Right atrium auricular region (tissue), 2 donors: ENCODE measurements at places on chromosomes 2 and 18. TPM values are rescaled to one million over a fixed set of nuclear protein-coding genes. Genes with fewer than 3 reads are reported as not detected.
A peak's percentile ranks its signal among the peaks of the same experiment; 100 is the strongest.

DNA sequence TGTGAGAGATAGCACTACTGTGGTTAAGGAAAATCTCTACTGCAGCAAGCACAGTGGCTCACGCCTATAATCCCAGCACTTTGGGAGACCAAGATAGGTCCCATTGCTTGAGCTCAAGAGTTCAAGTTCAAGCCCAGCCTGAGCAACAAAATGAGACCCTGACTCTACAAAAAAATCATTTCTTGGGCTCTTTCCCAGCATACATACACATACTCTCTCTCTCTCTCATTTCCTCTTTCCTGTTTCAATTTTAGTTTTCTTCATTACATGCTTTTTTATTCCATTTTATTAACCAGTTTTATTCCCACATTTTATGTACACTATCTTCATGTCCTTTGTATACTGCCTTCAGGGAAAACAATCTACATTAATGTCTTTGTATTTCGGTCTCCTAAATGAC is 14.6 kb downstream of the WDR33 start:
- no peak for DNase-seq

DNA sequence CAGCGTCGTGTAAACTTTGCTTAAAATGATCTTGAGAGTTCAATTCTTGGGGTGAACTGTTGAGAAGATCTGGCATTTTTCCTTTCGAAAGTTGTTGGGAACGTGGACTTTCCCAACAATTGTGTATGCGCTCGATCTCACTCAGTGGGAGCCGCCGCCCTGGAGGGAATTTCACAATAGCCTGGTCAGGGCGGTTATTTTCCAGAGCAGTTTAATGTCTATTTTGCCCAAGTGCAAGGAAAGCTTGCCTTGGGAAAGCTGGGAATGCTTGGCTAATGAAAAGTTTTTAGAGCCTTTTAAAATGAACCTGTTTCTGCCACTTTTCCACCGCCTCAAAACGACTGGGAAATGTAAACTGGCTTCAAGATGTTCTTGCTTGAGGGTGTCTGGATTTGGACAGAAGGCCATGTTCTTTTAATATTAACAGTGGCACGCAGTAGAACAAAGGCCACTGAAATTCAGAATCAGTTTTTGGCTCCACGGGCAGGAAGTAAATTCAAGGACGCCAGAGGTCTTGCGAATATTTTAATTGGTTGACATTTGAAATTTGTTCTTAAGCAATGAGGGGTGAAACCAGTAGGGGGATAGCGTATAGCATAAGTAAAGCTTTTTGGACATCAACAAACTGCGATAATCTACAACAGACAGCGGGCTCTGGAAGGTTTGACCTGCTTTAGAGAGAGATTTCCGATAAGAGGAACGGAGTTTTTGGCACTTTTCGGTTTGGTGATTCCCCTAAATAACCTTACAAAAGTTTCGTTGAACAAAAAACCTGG is 1.2 kb downstream of the CFLAR start:
- DNase-seq: peak; percentile 89

Gene TMEM37
- 5.4 TPM for total RNA-seq

Gene REG1B
- total RNA-seq: not detected

GRCh38 chr2:170818036-170818751 is 1.5 kb downstream of the GAD1 start:
- DNase-seq: no peak

Gene UGT1A8
- not detected for total RNA-seq

DNA sequence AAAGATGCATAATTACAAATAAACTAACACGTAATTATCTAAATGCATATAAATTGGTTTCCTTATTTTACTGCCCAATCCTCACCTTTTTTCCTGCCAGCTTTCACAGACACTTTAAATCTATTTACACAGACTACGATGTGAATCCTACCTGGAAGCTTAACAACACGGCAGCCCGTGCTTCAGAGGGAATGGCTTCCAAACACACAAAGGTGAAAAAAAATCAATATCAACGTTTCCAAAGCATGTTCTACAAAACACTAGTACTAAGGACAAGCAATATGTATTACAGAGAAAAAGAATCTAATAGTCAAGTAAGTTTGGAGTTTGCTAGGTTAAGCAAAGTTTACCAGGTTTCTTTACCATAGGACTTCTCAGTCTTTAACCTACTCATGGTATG is 4.4 kb downstream of the MAP4K3 start:
- no peak for DNase-seq

Gene TAF4B
- 3.1 TPM for total RNA-seq

DNA sequence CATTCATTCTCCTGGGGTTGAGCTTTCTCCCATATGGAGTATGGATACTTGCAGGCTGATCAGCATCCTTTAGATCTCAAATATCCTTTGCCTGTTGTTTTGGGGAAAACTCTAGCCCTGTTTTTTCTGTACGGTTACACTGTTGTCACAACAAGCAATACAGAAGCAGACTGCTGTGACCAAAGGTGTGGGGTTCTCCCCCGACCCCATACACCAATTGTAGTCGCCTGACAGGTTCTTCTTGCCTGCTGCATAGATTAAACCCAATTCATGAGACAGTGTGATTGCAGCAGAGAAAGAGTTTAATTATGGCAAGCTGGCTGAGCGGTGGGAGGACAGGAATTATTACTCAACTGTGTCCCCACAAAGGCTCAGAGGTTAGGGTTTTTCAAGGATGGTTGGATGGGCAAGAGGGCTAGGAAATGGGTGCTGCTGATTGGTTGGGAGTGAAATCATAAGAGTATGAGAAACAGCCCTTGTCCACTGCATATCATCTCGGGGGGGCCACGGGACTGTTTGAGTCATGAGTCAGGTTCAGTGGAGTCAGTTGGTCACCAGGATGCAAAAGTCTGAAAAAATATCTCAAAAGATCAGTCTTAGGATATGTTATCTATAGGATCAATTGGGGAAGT is 40.6 kb downstream of the ITGB1BP1 start:
- DNase-seq: no peak

DNA sequence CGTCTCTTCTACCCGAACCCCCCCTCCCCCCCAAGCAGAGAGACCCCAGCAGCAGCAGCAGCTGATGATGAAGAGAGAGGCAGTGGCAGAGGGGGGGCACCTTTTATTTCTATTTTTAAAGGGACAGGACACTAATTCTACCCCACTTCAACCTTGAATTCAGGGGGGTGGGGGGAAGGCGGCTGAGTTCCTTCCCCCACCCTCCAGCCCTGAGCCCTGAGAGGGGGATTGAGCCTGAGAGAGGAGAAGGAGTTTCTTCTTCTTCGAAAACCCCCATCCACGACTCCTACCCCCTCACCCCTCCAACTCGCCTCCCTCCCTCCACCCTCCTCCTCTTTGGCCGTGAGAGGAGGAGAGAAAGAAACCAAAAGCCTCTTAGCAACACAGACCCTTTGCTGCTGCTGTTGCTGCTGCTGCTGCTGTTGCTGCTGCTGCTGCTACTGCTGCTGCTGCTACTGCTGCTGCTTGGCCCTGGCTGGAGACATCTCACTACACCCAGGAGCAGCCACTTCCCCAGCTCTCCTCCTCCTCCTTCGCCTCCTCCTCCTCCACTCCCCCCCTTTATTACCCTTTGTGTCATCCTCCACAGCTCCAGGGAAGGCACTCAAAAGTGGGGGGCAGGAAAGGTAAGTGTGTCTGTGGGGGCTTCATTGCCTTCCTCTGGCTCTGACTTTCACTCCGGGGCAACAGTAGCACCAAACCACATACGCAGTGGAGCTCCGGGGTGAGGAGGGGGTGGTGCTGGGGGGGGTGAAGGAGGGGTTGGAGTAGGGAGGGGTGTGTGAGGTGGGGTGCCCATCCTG is at the start of gene MBD5:
Gene MBD5, plus strand, starts transcription at position 33 of the 803 bp plus-strand sequence.
- no peak for DNase-seq

GRCh38 chr2:20081841-20082240 is 30.4 kb upstream of the LAPTM4A start:
- DNase-seq: no peak

- DNase-seq: no peak
Observed at GRCh38 chr2:24199968-24200590, 25.2 kb downstream of the FAM228A start.

Gene MC5R
- total RNA-seq: not detected

GRCh38 chr2:173048897-173049661 is 26.6 kb upstream of the MAP3K20 start:
- peak; percentile 87 for DNase-seq

DNA sequence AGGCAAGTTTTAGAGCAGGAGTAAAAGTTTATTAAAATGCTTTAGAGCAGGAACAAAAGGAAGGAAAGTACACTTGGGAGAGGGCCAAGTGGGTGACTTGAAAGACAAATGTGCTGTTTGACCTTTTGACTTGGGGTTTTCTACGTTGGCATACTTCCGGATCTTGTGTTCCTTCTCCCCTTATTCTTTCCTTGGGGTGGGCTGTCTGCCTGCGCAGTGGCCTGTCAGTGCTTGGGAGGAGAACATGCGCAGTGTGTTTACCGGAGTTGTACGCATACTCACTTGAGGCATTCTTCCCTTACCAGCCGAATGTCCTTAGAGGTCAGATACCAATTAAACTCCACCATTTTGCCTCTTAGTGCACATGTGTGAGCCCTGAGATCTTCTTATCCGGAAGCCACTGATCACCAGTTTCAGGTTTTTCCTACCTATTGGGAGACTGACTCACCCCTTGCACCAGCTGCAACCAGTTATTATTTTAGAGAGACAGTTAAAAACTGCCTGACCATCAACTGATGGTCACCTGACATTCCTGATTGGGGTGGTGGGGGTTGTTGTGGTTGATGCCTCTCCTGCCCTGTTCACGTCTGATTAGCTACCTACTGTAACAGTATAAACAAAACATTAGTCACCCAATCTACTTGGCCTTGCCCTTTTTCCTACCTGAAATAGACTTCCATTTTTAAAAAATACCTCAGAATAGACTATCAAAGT is 67.5 kb downstream of the NYAP2 start:
- DNase-seq: no peak

GRCh38 chr18:24268784-24269550 is 128.7 kb downstream of the OSBPL1A start:
- DNase-seq: no peak

GRCh38 chr2:174931724-174932123 is 73.5 kb downstream of the CHN1 start:
- DNase-seq: no peak

GRCh38 chr2:101972621-101973434 is 18.9 kb upstream of the IL1R2 start:
- DNase-seq: no peak
